ENCODE measurements at places on chromosomes 1 and 21.
A peak's percentile ranks its signal among the peaks of the same experiment; 100 is the strongest.

DNA sequence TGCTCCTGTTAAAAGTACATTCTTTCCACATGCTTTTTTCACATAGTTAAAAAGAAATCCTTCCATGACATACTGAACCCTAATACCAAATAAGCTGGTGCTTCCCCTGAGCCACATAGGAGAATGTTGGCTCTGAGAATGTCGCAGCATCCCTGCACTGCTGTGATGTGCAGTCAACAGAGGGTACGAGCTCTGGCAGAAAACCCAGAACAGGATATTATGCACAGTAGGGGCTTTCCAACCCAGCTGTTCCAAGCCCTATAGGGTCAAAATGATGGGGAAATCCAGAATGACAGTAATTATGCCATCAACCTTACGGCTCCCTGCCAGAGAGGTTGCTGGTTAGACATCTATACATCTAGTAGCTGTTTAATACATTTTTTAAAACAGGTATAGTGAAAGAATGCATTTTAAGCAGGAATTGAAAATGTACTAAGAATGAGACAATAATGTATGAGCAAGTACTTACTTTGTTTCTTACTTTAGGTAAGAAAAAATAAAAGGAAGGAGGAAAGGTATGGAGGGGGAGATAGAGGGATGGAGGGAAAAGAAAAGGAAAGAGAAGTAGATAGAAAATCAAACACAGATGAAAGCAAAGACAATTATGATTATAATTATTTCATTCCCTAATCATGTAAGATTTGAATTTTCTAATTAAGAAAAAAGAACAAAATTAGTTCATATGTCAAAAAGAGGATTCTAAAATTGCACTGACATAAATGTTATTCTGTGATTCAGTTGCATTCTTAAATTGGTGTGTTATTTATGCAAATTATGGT lies 126.0 kb downstream of the NR5A2 start:
- DNase-seq: no peak

DNA sequence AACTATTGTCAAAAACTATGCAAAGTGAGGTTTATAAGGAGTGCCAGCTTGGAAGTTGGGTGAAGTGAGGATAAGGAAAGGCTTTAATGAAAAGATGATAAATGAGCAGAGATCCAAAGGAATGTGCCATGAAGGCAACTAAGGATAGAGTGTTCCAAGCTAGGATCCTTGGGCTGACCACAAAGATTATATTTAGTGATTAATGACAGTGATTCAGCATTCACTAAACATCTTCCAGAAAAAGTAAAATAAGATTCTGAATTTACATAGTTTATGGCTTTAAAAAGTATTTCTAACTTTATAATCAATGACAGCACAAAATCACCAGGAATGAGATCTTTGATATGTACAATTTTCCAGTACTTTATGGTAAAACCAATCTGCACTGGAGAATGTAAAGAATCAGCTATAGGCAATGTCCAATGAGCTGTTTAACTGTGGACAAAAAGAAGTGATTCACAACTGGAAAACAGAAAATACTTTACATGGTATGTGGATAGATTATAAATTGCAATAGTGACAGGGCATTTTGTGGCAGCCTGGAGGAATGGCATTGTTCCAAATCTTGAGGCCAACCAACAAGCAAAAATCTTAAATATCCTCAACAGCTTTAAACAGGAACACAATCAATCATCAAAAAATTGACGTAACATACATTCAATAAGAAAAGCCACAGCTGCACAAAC lies 91.2 kb upstream of the KCTD3 start:
- DNase-seq: peak; percentile 37

GRCh38 chr1:17053086-17053684 lies 647 bp downstream of the SDHB start:
- DNase-seq: no peak

- no peak for DNase-seq
Measured at GRCh38 chr1:44354268-44354839, 703 bp downstream of the ERI3 start.

GRCh38 chr1:9890224-9890731 lies 19.8 kb downstream of the CTNNBIP1 start:
- DNase-seq: peak; percentile 65

All from T1000 (cell line).